ENCODE measurements at places on chromosomes 16 and 17.

GRCh38 chr16:20903116-20903898, 2.7 kb downstream of the LYRM1 start:
- no peak for DNase-seq

DNA sequence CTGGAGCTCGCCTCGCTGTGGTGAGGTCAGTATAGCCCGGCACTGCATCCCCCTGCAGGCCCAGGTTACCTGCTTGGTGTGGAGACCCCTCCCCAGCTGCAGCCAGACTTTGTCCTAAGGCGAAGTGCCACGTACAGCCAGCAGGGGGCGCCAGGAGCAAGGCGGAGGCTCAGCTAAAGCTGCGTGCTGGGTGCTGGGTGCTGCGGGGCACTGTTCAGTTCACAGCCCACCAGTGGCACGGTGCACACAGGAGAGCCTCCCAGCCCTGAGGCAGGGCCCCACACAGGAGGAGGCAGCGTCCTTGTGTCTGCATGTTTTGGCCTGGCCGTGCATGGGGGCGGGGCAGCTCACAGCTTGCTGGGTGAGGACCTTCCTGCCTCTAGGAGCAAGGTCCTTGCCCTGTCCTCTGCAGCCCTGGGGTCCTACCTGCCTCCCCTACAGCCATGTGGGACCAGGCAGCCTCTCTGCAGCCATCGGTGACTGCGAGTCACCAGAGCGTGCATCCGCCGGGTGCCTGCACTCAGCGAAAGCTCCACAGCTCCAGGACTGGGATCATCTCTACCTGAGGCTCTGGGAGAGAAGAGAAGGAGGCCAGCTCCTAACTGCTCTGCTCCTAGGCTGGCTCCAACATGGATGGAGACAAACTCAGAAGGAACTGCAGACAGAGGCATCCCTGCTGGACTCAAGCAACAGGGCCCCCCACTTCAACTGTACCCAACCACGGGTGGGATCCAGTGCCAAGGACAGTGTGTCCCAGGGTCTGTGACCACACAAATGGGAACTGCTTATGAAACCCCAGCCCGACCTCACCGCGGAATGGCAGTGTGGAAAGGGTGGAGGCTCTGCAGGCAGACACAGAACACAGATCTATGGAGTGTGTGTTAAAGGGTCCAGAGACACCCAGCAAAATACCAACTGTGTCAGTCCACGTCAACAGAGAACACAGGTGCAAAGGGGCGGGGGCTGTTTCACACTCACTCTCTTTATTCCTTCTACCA, 19.0 kb downstream of the SLC7A5 start:
- peak; percentile 54 for DNase-seq

DNA sequence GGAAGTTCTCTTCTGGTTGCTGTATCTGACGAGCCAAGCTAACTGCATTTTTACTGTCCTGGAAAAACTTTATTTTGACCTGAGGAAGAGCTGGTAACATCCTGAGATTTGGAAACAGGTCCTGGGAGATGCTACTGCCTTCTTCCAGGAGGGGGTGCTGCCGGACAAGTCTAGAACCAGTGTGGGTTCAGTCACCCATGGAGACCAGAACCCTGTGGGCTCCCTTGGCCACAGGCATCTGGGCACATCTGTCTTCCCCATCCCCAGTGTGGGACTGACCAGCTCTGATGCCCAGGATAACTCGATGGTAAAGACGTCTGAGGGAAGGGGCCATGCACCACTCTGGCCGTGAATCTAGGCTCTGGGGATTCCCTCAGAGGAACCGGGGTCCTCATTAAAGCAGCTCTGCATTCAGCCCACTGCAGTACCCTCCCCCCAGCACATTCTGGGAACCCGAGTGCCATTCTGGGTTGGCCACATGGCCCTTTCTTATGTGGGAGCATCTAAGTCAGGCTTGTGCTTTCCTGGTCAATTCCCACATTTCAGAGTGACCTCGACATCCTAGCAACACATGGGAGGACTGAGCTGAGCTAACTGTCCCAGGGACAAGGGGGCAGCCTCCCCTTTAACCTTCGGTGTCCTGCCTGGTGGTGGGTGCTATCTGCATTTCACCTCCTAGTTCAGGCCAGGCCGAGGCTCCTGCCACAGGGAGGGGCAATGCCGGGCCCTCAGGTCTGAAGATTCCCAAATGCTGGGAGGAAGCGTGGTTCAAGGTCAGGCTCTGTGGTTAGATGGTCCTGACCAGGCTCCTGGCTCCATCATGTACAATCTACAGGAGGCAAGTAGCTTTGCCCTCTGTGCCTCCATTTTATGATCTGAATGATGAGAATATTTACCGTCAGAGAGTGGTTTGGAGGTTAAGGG, 6.4 kb downstream of the C16orf86 start:
- no peak for DNase-seq

GRCh38 chr16:50842589-50842988, 100.7 kb downstream of the CYLD start:
- DNase-seq = no peak

- DNase-seq = no peak
Observed at GRCh38 chr16:7167626-7168025, 165.0 kb upstream of the RBFOX1 start.

GRCh38 chr16:72946474-72947194, 101.3 kb downstream of the ZFHX3 start:
- no peak for DNase-seq

- no peak for DNase-seq
Observed at GRCh38 chr16:23869052-23869451, 33.3 kb downstream of the PRKCB start.

GRCh38 chr16:79943736-79944135, 343.2 kb upstream of the MAF start:
- DNase-seq = no peak

DNA sequence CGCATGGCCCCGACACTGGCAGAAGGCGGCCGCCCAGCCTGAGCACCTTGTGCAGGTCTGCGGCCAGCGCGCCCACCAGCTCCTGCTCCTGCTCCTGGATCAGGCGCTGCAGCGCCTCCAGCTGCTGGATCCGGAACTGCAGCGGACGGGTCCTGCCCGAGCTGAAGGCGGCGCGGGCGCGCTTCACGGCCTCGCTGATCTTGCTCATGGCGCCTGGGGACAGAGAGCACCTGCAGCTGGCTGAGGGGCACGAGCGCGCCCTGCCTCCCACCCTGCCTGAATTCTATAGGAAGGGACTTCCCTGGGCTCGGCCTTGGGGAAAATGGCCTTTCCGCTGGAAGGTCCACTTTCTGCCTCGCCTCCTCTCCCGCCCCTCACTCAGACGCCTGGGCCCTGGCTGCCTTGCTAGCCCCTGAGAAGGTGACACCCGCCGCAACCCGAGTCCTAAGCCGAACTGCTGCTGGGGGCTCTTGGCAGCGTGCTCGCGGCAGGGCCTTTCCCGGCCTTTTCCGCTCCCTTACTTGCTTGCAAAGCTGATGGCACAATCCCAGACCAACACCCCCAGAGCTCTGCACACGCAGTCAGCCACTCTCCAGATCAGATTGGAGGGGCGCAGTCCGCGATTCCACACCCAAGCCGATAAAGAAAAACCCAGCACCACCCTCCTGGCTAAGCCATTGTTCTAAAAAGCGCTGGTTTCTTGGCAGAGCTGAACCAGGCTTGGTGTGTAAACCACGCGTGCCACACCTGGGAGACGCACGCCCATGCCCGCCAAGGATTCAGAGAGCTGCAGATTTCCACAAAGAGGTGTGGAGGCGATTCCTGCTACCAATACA, 3.0 kb downstream of the ALDH3A1 start:
- peak; percentile 79 for DNase-seq

DNA sequence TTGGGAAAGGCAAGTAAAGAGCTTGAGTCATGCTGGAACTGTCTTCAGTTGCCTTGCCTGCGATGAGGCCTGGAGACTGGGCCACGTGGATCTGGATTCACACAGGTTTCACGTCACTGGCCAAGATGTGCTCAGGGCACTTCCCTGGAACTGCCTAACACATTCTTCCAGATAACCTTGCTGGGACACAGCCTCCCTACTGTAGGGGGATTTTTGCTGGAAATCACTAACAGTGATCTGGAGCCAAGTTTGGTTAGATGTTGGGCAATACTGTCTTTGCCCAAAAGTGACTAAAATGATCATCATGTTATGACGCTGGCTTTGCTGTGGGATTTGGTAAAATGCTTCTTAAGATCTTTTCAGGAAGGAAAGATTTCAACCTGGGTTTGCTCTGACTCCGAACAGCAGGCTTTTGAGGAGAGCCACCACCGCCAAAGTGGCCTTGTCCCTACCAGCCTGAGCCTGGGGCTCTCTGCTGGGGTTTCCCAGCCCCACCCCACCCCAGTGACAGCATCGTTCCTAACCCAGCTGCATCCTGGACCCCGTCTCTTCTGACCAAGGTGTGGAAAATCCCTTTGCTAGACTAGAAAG, 14.7 kb downstream of the C1QTNF1 start:
- no peak for DNase-seq

DNA sequence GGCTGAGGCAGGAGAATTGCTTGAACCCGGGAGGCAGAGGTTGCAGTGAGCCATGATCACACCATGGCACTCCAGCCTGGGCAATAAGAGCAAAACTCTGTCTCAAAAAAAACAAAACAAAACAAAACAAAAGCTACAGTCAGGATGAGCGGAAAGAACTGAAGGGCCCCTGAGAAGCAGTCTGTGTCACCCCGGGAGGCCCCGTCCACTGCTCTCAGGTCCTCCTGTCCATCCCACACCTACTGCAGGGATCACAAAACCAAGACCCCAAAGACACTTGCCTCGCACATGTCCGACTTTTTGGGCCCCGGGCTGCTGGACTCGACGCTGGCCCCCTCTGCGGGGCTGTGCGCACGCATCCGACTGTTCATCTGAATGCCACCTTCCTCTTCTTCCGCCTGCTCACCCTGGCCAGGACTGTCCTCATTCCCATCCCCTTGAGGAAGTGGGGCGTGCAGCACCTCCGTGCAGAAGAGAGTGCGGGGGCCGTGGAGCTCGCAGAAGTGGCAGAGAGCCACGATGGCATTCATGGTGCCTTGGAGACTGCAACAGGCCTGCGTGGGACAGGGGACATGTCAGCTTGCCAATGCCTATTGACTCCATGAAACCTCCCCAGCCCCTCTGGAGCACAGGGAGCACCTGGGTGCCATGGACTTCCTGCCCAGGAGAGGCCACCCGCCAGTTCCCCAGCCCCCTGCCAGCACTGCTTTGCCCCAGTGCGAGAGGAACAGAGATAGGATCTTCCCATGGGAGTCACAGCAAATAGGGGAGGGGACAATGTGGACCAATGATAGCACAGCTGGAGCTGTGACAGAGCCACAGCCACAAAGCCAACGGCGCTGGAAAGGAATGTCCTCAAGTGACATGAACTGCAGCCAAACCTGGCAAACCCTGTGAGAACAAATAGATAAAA, 9.1 kb downstream of the FLCN start:
- no peak for DNase-seq

GRCh38 chr16:81843243-81843582, 64.1 kb downstream of the PLCG2 start:
- DNase-seq = no peak

GRCh38 chr17:47763913-47764582, 31.0 kb downstream of the TBX21 start:
- DNase-seq = no peak

DNA sequence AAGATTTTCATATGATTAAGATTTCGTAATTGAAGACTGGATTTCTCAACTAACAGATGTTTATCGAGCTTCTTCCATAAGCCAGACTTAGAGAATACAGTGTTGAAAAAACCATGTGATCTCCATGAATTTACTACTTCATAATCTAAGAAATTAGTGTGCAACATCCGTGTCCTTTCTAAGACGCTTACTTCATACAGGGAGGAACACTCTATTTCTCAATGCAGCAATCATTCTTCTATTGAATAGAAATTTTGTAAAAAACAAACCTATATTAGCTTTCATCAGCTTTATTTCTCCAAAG, 946.3 kb downstream of the KCNJ2 start:
- no peak for DNase-seq

Data from activated CD4-positive, alpha-beta T cell treated with anti-CD3 and anti-CD28 coated beads for 24 hours (primary cell).